B cell (primary cell): ENCODE measurements at places on chromosomes 7 and 10.

- peak; percentile 26 for DNase-seq
Measured at GRCh38 chr7:28408105-28408959, 4.0 kb upstream of the CREB5 start.

GRCh38 chr10:131911451-131911850 is 10.6 kb downstream of the PPP2R2D start:
- no peak for DNase-seq

GRCh38 chr7:130906575-130906974 is 172.6 kb upstream of the KLF14 start:
- DNase-seq = no peak

DNA sequence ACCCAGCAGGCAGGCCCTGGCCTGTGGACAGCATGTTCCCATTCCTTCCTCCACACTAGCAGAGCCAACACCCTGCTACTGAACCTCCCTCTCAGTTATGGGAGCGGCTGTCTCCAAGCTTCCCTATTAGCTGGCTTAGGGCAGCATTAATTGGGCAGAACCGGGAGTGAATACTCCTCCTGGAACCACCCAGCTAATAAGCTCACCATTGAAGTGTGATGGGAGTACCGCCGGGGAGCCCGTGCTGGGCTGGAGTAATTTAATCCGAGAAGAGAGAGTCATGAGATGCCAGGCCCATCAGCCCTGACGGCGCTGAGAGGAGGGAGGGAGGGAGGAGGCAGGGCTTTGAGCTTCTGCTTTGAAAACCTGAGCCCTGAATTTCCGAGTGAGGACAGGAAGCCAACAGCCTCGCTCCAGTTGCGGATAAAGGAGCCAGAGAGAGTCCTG is 31.8 kb upstream of the ELFN1 start:
- no peak for DNase-seq

DNA sequence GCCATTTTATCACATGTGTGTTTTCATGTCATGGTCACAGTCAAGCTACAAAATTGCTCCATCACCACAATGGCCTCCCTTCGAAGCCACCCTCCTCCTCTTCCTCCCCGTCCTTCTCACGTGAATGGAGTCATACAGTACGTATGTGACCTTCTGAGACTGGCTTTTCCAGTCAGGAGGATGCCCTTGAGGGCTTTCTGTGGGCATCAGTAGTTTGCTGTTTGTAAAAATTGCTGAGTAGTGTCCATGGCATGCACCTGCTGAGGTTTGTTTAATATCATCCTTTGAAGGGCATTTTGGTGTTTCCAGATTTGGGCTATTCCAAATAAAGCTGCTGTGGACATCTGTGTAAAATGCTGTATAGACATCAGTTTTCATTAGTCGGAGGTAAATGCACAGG is 5.9 kb upstream of the UBE3C start:
- no peak for DNase-seq

GRCh38 chr10:113433711-113434110 is 119.1 kb upstream of the HABP2 start:
- DNase-seq = no peak

GRCh38 chr7:119197877-119198527 is 973.5 kb downstream of the ANKRD7 start:
- peak; percentile 10 for DNase-seq

DNA sequence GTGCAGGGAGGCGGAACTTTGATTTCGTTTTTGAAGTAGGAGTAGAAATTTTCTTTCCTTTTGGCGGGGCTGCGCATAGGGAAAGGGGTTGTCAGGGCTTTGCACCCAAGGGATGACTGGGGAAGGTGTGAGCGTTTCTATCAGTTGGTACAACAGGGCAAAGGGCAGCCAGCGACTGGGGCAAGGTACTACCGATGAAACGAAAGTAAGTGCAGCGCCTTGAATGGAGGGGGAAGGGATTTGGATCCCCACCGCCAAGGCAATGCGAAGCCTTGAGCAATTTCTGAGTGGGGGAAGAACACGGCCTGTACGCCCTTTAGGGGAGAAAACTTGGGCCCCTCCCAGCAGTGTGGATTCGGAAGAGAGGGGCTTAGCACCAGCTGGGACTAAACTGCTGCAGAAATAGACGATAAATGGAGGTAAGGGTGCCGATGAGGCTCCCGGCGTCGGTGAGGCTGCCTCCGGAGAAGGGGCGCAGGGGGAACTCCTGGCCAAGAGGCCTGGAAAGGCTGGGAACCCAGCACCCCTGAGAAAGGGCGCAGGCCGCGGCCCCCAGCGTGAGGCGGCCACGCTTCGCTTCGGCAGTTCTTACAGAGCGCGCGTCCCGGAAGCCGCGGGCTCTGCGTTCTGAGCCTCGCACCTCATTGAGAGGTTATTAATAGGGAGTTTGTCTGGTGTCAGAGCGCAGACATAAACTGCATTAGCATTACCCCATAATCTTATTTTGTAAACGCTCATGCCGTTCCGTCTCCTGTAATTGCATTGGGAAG is 10.0 kb upstream of the TLX1 start:
- peak; percentile 68 for DNase-seq

GRCh38 chr10:131778385-131778784 is 122.4 kb upstream of the PPP2R2D start:
- no peak for DNase-seq

DNA sequence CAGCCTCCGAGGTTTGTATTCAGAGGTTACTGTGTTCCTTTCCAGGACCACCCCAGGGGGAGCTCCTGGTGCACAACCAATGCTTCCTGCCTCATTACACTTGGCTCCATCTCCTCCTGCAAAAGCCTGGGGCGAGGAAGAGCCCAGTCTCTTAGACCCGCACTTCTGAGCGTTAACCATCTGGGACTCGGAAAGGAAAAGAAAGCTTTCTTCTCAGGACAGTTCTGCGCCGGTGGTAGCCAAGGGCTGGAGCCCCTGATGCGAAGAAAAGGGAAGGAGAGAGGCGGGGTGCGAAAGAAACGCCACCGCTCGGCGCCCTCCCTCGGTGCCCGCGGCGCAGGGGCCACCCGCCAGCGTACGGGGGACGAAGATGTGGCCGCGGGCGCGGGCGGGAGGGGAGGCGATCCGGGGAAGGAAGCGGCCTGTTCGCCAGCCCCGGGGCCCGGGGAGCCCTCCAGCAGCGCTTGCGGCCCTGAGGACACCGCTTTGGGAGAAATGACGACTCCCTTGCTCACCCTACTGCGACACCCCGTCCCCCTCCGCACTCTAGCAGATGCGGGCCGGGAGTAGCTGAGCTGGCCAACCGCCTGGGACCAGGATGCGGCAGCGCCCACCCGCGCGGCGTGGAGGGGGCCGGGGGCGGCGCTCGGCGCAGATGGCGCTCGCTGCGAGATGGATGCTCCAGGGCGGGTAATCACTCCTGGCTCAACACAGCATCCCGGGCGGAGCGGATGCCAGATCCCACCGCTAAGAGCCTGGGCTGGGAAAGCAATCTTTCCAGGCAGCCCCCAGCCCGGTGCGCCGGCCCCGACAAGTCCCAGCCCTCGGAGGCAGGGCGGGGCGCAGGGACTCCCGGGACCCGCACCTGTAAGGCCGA is 1.3 kb downstream of the NRCAM start:
- DNase-seq = peak; percentile 52

DNA sequence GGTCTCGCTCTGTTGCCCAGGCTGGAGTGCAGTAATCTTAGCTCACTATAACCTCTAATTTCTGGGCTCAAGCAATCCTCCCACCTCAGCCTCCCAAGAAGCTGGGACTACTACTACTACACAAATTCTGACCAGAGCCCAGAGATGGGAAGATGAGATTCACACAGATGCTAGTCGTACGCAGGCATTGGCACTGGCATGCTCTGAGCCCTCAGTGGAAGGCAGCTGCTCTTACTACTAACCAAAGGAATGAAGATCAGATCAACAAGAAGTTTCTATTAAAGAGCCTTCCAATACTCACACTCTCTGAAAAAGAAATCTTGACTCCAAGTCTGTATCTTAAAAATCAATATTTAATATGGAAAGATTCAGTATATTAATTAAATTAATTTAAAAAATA is 10.7 kb downstream of the GDF2 start:
- DNase-seq = no peak

DNA sequence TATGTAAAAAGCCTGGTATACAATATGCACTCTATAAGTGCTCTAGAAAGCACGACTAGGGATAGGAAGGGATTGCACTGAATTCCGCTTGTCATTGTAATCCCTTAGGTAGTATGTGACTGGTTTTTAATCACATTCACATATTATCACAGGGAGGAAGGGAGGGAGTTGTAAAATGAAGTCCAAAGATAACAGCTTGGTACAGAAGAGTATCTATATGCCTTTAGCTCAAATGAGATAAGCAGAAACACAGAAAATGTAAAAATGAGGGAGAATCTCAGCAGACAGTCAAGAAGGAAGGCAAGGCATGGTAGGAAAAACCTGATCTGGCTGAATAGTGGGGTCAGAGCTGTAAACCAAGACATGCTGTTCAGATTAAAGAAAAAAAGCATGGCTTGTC is 63.4 kb downstream of the ABI1 start:
- DNase-seq = no peak

- DNase-seq = no peak
Measured at GRCh38 chr7:39958038-39958437, 8.0 kb downstream of the CDK13 start.

DNA sequence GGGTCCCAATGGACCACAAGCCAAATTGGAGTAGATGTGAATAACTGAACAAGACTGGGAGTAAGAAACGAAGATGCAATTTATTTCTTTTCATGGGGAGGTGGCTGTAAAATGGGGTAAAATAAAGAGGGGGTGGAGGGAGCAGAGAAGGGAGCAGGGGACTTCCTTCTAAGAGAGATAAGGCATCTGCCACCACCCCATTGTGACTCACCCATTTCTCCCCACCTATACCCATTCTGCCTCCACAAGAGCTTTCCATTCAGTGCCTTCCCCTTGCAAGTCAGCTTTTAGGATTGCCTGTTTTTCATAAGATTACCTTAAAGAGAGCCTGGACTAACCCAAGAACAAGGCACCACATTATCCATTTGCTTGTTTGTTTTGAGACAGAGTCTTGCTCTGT is 87.1 kb upstream of the PAX2 start:
- no peak for DNase-seq

DNA sequence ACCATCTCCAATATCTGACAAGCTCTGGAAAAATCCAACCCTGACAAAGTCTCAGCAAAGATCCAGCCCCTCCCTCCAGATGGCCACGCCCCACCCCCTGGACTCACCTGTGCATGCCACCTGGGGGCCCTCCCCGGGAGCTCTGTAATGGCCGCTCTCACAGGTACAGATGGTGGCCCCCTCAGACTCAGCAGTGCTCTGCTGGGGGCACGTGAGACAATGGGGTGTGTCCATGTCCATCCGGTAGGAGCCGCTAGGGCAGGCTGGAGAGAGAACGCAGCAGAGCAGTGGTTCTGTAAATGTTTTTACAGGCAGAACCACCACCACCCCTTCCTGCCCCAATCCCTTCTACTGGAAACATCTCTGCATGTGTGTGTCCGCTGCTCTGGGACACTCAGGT is 9.5 kb downstream of the EPHA1 start:
- DNase-seq = no peak

- no peak for DNase-seq
Measured at GRCh38 chr10:73586583-73586984, 4.6 kb downstream of the USP54 start.

GRCh38 chr10:97542169-97543024 is 30.2 kb upstream of the ANKRD2 start:
- no peak for DNase-seq

- DNase-seq = no peak
Measured at GRCh38 chr7:70436790-70437350, 695.1 kb upstream of the GALNT17 start.

GRCh38 chr7:139054101-139054500 is 18.3 kb upstream of the ZC3HAV1L start:
- no peak for DNase-seq

GRCh38 chr10:57303566-57303965 is 942.5 kb upstream of the ZWINT start:
- no peak for DNase-seq

GRCh38 chr7:132532281-132532680 is 44.0 kb downstream of the PLXNA4 start:
- no peak for DNase-seq

GRCh38 chr7:79051915-79052314 is 401.6 kb downstream of the MAGI2 start:
- DNase-seq = no peak

DNA sequence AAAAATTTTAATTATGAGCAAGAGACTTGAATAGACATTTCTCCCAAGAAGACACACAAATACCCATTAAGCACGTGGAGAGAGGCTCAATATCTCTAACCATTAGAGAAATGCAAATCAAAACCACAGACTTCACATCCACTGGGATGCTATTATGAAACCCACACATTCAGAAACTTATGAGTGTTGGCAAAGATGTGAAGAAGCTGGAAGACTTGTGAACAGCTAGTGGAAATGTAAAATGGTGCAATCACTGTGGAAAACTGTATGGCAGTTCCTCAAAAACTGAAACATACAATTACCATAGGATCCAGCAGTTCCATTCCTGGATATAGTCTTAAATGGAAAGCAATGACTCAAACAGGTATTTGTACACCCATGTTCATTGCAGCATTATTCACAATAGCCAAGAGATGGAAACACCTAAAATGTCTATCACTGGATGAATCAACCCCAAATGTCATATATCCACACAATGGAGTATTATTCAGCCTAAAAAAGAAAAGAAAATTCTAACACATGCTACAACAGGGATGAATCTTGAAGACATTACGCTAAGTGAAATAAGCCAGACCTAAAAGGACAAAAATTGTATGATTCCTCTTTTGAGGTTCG is 53.5 kb upstream of the FRMD4A start:
- DNase-seq = no peak

GRCh38 chr7:75951506-75951905 is 36.6 kb downstream of the POR start:
- DNase-seq = no peak

DNA sequence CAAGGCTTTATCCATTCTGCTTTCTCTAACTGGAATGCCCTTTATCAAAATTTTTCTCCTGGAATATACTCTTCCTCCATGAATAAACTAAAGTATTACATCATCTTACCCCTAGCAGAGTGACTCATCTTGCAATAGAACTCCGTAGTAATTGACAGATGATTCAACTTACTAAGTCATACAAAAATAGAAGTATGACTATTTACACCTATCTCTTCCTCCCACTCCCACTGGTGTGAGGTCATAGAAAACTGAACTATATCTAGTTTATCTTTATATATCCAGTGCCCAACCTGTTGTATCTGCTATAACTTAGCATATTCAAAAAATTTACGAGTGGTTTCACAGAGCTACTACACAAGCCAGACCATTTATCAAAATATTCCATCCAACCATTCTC is 26.1 kb downstream of the ABCB1 start:
- no peak for DNase-seq

- DNase-seq = no peak
Measured at GRCh38 chr10:470339-471003, 219.0 kb downstream of the DIP2C start.

- no peak for DNase-seq
Measured at GRCh38 chr7:48255046-48255445, 83.8 kb downstream of the ABCA13 start.

- DNase-seq = no peak
Measured at GRCh38 chr10:13904064-13904463, 317.3 kb downstream of the PRPF18 start.
